ENCODE measurements at places on chromosomes 5 and 9. TPM values are rescaled to one million over a fixed set of nuclear protein-coding genes. Genes with fewer than 3 reads are reported as not detected.
A peak's percentile ranks its signal among the peaks of the same experiment; 100 is the strongest.

DNA sequence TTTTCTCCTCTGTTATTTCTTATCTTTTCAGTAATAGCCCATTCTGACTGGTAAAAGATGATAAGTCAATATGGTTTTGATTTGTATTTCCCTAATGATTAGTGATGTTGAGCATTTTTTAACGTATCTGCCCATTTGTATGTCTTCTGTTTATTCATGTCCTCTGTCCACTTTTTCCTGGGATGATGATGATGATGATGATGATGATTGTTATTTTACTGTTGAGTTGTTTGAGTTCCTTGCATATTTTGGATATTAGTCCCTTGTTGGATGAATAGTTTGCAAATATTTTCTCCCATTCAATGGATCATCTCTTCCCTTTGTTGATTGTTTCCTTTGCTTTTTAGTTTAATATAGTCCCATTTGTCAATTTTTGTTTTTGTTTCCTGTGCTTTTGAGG is 27.0 kb downstream of the UTP15 start:
- DNase-seq, result no peak

ZNF454 gene
- polyA plus RNA-seq, result 11.0 TPM

- no peak for DNase-seq
Measured at GRCh38 chr9:21104787-21105186, 27.0 kb upstream of the IFNB1 start.

DNA sequence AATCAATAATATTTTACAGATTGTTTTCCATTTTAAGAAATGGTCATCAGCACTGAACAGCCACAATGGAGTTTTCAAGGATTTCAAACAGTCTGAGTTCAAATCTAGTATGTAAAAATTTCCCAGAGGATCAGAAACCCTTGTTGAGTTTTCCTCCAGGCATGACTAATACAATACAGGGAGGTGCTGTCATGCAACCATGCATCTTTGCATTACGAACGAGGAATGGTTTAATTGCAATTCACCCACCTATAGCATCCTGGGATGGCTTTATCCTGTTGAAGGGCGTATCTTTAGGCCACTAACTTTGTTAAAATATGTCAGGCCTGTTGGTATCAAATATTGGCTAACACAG is 196.4 kb downstream of the EFNA5 start:
- DNase-seq, result no peak

GRCh38 chr5:157917491-157917890 is 58.5 kb upstream of the CLINT1 start:
- no peak for DNase-seq

DNA sequence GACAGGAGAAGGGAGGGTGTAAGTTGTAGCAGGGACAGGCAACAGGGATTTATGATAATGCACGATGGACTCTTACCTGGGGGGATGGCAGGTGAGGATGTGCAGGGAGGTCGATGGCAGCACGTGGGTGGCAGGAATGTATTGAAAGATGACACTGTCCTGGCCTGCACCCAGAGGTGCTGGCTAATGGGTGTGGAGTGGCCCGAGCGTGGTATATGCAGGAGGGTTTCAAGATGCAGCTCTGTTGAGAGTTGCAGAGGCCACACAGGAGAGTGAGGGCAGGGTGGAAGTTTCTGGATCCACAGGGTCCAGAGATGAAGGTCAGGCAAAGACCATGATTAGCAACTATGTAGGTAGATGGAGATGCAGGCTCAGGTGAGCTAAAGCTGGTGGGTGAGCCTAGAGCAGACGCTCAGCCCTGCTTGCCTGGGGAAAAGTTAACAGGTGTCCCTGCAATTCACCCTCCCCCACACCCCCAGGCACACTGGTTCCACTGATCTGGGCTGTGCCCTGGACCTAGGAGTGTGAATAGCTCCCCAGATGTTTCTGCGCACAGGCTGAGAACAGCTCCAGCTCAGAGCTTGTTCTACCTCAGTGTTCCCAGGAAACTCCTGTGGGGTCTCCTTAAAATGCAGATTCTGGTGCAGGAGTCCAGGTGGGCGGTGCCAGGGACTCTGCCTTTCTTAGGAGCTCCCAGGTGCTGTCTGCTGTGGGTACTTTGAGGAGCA is 21.5 kb upstream of the S1PR3 start:
- no peak for DNase-seq

- peak; percentile 9 for DNase-seq
Measured at GRCh38 chr9:33133186-33133585, 34.0 kb downstream of the B4GALT1 start.

DNA sequence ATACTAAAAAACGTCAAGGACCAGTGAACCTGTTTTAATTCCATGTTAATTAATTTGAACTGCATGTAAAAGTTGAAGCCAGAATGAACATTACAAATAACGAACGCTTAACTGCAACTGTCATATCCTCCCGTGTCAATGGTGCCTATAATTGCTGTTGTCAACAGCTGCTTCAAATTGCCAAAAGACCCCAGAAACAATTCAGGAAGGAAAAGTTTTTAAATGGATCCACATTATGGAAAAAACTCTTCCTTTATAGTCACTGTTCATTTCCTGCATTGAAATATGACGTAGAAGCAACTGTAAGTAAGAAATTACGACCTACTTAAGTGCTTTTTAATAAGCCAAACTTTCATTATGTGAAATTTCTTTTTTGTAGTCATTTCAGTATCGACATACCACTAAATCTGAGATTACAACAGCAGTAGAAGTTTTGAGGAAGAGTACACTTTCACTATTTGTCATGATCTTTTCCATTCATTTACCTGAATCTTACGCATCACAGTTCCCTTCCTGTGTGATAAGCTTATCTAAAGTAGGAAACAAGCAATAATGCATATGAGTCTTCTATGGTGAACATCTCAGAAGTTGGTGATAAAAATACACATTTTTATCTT is 37.8 kb downstream of the MEF2C start:
- DNase-seq, result no peak

DNA sequence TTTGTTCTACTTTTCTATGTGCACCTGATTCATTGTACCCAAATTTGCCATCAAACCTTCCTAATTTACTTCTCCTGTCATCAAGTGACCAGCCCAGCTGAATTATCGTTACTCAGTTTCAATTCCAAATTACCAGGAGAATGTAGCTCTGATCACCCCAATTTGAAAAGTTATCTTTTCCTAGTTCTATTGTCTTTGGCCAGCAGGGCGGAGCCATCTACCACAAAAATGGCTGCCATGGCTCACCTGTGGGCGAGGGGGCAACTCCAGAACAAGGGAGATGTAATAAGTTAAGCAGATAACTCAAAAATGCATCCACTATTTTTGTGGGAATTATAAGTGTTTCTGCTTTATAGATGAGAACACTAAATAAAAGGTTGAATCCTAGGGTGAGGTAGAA is 133.8 kb upstream of the MOCS2 start:
- no peak for DNase-seq

DNA sequence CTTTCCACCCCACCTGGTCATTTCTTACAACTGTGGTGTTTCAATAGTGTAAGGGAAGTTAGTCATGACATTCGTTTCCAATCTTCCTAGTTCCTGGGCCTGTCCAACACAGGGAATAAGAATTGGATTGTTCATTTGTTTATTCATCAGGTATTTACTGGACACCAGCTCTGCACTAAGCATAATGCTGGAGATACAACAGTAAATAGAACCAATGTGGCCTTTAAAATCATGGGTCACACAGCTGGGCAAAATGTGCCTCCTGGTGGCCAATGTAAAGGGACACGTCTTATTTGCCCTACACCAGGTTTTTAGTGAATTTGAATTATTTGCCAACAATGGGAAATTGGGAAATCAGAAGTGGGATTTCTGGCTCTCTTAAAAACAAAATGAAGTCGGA is 10.4 kb downstream of the ABLIM3 start:
- no peak for DNase-seq

DNA sequence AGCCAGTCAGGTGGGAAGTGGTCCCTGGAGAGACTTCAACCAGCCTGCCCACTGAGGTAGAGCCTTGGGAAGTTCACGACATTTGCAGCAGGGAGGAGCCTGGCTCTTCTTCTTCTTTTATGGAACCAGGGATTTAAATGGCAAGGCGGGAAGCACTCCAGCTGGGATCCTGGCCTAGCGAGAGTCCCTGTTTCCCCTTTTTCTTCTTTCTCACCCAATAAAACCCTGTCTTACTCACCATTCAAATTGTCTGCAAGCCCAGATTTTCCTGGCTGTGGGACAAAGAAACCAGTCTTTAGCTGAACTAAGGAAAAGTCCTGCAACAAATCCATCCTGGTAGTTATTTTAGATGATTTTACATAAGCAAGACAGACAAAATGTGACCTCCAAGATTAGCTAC is 503.7 kb downstream of the CDH10 start:
- no peak for DNase-seq

DNA sequence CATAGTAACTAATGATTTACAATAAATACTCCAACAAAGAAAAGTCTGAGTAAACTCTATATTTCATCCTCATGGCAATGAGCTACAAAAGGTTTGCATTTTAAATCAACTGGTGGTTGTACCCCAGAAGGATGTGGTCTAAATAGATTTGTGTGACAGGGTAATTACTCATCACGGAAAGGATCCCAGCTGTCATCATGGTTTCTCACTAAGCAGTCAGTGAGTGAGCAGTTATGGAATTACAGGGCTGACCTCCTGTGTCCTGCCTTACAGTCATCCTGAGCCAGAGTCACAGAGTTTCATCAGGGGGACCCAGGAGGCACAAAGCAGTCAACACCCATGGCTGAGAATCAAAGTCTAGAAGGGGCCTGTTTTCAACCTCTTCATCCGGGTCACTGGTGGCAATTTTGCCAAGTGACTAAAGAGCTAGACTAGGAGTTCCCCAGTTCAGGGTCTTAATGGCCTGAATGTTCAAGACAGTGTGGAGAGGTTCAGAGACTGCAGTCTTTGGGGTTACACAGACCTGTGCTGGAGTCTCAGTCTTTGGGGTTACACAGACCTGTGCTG is 210.7 kb upstream of the SLC24A2 start:
- DNase-seq, result no peak

- no peak for DNase-seq
Measured at GRCh38 chr9:29332789-29333188, 1759.5 kb upstream of the C9orf72 start.

HAVCR1 gene
- polyA plus RNA-seq, result 0.91 TPM

GRCh38 chr5:151151793-151152192 is 5.8 kb downstream of the ANXA6 start:
- DNase-seq, result no peak

- peak; percentile 12 for DNase-seq
Measured at GRCh38 chr5:140041492-140042392, 1.4 kb downstream of the NRG2 start.

ZDHHC11B gene
- polyA plus RNA-seq, result 49.2 TPM

DNA sequence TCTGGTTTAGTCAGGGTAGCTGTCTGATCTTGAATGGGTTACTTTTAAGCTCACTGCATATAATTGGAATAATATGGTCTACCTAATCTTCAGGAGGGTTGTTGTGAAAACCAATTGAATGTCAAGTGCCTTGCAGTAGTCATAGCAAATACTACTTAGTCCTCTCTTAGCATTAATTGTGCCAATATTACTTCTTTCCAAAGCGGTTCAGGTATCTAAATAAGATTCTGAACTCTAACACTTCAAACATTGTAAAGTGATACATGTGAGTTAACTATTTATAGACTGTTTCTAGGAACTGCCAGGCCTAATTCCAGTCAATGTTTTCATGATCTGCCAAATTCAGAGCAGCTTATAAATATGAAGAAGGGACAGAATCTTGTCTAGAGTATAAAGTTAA is 140.2 kb downstream of the SH3GL2 start:
- no peak for DNase-seq

GRCh38 chr5:1210832-1211251 is 9.4 kb downstream of the SLC6A19 start:
- no peak for DNase-seq

DNA sequence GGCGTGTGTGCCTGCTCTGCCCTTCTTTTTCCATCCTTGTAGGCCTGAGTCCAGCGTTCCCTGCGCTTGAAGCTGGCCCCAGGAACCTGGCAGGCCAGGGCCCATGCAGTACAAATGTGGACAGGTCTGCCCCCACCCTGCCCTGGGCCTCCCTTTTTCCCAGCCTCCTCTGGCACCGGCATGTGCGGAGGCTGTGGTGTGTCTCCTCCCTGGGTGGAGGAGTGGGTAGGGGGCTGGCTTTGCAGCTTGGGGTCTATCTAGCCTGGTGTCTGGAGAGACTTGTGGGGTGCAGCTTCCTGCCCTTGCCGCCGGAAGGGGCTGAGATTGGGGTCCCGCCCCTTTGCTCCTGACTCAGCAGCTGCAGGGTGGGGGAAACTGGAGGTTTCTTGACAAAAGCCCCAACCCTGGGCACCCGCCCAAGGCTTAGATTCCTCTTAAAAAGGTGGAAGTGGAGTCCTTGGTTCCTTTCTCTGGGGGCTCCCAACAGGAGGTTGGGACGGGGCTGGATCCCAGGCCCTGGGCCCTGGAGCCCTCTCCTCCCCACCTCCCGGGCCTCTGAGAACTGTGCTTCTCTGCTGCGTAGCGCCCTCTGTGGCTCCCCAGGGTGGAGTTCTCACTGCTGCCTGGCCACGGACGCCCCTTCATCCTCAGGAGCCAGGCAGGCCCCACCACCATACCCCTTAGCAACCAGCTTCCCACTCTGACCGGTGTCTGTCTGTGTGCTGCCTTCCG is 18.0 kb downstream of the RXRA start:
- peak; percentile 85 for DNase-seq

DNA sequence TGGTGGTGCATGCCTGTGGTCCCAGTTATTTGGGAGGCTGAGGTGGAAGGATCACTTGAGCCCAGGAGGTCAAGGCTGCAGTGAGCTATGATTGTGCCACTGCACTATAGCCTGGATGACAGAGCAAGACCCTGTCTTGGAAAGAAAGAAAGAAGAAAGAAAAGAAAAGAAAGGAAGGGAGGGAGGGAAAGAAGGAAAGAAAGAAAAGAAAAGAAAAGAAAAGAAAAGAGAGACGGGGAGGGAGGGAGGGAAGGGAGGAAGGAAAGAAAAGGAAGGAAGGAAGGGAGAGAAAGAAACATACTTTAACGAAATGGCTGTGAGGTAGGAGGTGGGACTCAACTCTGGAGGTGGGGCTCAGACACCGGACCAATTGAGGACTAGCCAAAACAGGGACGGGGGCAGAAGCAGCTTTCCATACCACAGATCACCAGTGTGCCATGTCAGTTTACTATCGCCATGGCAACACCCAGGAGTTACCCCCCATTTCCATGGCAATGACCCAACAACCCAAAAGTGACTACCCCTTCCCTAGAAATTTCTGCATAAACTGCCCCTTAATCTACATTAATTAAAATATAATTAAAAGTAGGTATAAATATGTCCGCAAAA is 21.3 kb downstream of the PTGES start:
- DNase-seq, result no peak

DNA sequence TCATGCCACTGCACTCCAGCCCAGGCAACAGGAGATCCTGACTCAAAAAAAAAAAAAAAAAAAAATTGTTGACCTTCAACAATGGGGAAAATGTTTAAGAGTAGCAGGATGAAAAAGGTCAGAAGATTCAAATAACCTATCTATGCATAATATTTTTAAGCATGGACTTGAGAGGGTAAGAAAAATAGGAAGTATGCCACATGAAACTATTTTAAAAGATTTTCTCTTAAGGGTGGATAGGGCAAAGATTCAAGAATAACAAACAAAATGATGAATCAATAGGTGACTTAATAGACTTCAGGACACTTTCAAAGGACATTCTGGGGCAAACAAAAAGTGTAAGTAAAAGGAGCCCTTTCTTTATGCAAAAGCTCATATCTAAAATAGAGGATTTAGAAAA is 3.2 kb downstream of the TEX48 start:
- DNase-seq, result no peak

All from left lung (tissue), 14 donors.